ENCODE measurements at places on chromosomes 4 and X.

DNA sequence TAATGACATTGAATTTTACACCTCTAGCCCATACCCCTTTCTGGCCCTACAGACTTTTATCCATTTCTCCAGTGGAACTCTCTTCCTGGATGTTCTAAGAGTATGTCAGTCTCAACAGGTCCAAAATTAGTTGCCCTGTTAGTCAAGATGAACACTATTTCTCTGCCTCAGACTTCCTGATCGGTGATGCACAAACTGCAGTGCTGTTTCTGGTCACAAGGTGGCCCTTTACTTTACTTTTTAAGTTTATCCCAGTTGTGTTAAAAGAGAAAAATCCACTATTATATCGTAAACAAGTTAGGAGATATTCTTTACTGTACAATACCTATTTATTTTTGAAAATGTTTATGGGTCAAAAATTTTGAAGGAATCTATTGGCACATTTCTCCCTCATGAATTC, 13.1 kb downstream of the TCEAL7 start:
- DNase-seq = no peak

DNA sequence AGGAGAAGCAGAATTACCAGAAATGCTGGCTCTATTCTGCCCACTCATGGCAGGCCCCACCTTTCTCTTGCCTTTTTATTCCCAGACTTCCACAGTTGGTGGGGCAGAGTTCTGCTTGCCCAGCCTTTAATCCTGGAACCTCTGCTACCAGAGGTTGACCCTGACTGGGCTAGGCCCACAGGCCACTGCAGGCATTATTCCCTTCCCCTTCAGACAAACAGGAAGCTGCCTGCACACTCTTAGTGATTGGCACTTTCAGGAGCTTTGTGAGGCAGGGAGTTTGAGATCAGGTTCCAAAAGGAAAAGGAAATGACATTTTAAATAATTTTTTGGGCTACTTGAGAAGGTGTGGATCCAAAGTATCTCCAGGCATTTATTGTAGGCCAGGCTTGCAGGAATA, 18.8 kb downstream of the MSN start:
- no peak for DNase-seq

GRCh38 chr4:95728145-95728544, 111.7 kb upstream of the PDHA2 start:
- DNase-seq = no peak

- DNase-seq = no peak
Measured at GRCh38 chrX:105773801-105774200, 48.5 kb upstream of the NRK start.

DNA sequence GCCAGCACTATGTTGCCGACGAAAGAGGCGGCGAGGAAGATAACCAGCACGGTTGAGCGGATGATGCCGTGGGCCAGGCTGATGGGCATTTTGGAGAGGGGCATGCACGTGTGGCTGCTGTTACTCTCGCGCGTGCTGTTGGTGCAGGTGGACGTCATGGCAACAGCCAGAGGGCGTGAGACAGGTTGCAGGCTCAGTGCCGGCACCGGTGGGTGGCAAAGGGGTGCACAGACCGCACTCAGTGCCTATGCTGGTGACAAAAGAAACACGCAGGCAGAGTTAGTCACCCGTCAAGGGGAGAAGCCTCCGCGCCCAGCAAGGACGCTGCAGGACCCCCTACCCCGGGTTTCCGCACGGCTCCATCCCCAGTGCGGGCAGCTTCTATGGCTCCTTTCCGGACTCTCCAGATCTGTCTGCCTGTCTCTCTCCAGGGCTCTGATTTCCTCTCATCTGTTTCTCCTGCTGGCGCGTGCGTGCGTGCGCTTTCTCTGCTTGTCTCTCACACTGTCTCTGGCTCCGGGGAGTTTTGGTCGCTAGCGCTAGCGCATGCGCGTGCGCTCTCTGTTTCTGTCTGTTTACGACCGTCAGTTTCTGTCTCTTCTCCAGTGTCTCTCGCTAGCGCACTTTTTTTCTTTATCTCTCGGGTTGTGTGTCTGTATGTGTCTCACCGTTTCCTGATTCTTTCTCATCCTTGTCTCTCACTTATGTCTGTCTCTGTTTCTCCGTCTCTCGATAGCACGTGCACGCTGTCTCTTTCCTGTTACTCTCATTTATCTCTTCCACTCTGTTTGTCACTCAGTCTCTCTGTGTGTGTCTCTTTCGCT, 2.1 kb downstream of the GPR101 start:
- DNase-seq = no peak

- no peak for DNase-seq
Measured at GRCh38 chr4:139844057-139844456, 178.4 kb downstream of the MGST2 start.

- no peak for DNase-seq
Measured at GRCh38 chr4:10643600-10644425, 40.8 kb downstream of the CLNK start.

GRCh38 chr4:151584101-151584500, 175.1 kb downstream of the FHIP1A start:
- DNase-seq = no peak

- no peak for DNase-seq
Measured at GRCh38 chr4:145907812-145908211, 30.8 kb downstream of the ZNF827 start.

GRCh38 chrX:143462696-143463095, 54.6 kb downstream of the SPANXN3 start:
- DNase-seq = no peak

DNA sequence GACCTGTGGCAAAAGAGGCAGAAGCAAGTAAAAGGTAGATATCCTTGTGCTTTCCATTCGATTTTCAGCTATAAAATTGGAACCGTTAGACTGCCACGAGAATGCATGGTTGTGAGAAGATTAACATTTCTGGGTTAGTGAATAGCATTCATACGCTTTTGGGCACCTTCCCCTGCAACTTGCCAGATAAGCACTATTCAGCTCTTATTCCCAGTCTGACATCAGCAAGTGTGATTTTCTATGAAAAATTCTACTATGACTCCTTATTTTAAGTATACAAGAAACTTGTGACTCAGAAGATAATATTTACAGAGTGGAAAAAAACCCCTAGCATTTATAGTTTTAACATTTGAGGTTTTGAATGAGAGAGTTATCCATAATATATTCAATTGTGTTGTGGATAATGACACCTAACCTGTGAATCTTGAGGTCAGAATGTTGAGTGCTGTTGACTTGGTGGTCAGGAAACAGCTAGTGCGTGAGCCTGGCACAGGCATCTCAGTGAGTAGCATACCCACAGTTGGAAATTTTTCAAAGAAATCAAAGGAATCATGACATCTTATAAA, 3.9 kb downstream of the FGB start:
- no peak for DNase-seq

DNA sequence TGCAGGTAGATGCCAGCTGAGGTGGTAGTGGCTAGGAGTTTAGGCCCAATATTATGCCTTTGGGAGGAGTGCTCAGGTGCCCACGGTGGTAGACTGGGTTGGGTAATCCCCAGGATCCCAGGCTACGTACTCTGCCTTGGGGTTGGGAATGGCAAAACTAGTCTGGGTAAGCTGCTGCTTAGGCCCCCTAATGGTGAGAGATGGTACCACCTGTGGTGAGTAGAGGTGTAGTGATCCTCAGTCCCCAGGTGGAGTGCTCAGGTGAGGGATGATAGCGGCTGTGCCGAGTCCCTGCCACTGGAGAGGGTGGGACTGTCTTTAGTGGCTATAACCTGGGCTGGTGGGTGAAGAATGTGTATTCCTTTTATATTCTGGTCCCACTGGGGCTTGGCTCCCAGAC, 75.2 kb downstream of the IL1RAPL2 start:
- no peak for DNase-seq

- no peak for DNase-seq
Measured at GRCh38 chr4:106315476-106315967, 487 bp downstream of the TBCK start.

GRCh38 chrX:27953171-27953570, 28.1 kb downstream of the DCAF8L1 start:
- DNase-seq = no peak

DNA sequence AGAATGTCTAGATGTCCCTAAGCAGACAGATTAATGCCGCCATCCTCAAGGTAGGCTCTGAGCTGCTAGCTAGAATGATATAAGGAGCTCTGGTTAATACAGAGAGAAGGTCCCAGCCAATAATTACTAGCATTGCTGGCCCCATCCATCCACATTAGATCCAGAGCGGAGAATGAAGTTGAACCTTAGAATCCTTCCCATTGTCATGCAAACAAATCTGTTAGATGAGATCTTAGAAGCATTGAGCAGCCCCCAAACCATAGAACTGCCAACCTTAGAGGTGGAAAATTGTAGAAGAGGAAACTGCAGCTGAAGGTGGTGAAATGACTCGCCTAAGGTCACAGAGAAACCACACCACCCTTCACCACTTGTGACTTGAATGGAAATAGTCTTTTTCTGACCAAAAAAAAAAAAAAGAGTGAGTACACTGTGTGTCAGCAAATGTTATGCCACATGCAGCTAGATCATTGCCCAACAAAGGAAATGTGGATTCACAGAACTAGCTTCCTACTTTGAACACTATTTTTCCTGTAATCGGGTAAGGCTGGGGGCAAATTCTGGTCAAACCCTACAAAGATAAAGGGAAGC, 162.1 kb downstream of the SMIM20 start:
- DNase-seq = no peak
